Stimulated activated CD8-positive, alpha-beta memory T cell treated with anti-CD3 and anti-CD28 coated beads, Interleukin-7, amount 100 ng/mL, for 24 hours (primary cell): ENCODE measurements at places on chromosomes 16 and 17.

- DNase-seq, result no peak
These were observed 19.6 kb downstream of the HMOX2 start for GRCh38 chr16:4495766-4496165.

GRCh38 chr17:59479141-59479540 is 86.3 kb upstream of the DHX40 start:
- DNase-seq, result no peak

- DNase-seq, result no peak
These were observed 81.3 kb upstream of the C16orf82 start for GRCh38 chr16:26985100-26986065.

GRCh38 chr16:19884611-19885450 is at the start of gene GPRC5B:
TSS of gene GPRC5B (minus strand) at chr16:19884848. CDS start at chr16:19872845, 12,003 bp downstream.
- DNase-seq, result no peak

DNA sequence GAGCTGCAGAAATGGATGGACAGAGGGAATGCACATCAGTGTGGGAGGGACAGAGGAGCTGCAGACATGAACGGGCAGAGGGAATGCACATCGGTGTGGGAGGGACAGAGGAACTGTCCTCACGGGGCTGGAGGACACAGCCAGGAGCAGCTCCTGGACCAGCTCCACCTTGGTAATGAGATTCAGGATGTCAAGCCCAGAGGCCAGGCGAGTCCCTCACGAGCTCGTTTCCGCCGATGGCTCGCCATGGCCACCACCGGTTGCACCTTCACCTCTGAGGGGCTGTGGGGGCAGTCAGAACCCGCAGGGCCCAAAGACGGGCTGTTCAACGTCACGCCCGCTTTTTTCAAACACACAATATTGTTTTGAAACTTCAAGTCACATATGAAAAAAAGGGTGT is 56.2 kb downstream of the RPH3AL start:
- DNase-seq, result no peak

GRCh38 chr16:86292171-86292775 is 218.1 kb upstream of the FOXF1 start:
- DNase-seq, result no peak

DNA sequence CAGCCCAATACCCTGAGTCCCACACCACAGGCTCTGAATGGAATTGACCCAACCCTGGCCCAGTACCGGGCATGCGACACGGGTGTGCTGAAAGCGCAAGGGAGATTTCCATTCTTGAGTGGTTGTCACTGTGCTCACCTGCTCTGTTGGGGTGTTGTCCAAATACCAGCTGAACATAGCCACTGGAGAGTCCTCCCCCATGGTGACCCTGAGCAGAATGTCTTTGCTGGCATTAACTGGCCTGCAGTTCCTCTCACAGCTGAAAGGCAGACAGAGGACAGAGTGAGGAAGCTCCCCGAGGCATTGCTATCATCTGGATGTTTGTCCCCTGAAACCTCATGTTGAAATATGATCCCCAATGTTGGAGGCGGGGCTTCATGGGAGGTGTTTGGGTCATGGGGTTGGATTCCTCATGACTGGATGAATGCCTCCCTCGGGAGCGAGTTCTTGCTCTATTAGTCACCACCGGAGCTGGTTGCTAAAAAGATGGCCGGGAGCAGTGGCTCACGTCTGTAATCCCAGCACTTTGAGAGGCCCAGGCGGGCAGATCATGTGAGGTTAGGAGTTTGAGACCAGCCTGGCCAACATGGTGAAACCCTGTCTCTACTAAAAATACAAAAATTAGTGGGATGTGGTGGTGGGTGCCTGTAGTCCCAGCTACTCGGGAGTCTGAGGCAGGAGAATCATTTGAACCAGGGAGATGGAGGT is 57.3 kb upstream of the BCO1 start:
- no peak for DNase-seq
